ENCODE measurements at places on chromosomes 5 and 9. TPM values are rescaled to one million over a fixed set of nuclear protein-coding genes. Genes with fewer than 3 reads are reported as not detected.

DNA sequence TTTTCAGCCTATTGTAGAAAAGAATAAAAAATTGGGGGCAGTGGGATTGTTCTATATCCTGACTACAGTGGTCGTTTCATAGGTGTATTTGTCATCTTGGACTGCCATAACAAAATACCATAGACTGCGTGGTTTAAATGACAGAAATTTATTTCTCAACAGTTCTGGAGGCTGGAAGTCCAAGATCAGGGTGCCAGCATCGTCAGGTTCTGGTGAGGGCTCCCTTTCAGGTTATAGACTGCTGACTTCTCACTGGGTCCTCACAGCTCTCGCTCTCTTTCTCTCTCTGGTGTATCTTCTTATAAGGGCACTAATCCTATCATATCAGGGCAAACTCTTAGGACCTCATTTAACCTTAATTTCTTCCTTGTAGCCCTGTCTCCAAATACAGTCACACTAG lies 356.7 kb upstream of the TRPC7 start:
- DNase-seq = no peak

DNA sequence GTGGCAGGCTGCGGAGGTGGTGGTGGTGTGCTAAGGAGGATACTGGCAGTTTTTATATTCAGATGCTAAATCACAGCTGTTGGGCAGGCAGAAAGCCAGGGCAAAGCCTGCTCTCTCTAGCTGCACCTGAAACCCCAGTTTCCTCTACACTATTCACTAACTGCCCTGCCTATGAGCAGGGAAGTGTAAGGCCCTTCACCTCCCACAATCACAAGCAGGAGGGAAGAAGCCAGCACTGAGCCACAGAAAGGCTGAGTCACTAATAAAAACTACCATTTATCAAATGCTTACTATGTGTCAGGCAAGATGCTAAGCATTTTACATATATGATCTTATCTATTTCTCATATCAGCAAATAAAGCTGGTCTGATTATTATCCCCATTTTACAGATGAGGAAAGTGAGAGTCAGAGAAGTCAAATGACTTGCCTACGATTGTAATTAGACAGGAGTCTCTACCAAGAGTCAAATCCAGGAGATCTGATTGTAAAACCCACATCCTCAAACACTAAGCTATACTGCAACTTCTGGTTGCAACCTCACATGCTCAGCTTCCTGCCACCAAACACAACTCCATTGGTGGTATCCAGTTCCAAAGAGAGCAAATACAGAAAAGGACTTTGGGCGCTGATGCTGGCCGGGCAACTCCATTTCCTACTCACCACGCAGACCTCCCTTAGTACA lies 17.7 kb upstream of the IL6ST start:
- DNase-seq = no peak

DNA sequence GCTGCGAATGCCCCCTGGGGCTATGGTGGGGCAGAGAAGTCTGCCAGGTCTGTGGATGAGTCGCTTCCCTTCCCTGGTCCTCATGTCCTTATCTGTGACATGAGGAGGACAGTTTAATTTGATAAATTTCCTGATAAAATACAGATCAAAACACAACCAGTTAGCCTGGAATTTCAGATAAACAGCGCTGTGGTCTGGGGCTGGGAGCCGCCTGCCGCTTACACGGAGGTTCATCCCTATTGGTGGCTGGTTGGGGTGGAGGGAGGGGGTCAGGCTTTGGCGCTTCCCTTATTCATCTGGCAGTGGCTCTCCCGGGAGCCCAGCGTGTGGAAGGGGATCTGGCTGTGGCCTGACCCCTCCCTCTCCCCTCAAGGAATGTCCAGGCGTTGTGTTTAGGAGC lies 17.9 kb downstream of the CRB2 start:
- no peak for DNase-seq

DNA sequence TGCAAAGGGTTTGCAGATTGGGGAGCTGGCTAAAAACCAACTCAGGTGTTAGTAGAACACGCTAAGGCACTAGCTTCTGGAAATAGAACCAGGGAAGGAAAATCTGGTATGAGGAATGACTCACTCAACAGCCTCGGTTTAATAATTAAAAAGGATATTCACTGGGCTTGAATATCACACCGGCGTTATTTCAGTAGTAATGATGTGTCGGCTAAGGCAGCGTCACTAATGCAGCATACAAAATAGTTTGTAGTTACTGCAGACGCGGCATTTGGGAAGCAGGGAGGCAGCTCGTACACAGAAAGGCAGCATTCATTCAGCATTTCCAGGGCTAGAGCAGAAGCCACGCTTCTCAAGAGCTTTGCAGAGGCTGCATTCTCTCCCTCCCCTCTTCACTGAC lies 1.7 kb downstream of the ADRA1B start:
- no peak for DNase-seq

- no peak for DNase-seq
Measured at GRCh38 chr5:58412081-58412480, 47.8 kb downstream of the PLK2 start.

- DNase-seq = no peak
Measured at GRCh38 chr9:134689321-134690181, 47.9 kb downstream of the COL5A1 start.

DNA sequence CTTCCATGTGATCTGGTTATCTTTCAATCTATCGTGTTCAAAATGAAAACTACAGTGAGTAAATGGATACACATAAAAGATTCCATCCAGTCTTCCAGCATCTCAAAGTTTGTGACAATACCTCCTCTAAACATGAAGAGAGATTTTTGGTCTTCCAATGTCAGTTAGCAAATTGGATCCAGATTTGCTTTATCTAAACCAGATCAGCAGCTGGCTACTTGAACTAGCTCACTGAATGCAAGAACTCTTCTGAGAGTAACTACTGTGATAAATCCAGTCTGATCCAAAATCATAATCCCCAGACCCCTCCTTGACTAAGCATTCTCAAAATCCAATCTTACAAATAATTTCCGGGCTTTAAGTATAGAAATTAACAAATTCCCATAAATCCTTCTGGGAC lies 2177.9 kb upstream of the C9orf72 start:
- no peak for DNase-seq

DNA sequence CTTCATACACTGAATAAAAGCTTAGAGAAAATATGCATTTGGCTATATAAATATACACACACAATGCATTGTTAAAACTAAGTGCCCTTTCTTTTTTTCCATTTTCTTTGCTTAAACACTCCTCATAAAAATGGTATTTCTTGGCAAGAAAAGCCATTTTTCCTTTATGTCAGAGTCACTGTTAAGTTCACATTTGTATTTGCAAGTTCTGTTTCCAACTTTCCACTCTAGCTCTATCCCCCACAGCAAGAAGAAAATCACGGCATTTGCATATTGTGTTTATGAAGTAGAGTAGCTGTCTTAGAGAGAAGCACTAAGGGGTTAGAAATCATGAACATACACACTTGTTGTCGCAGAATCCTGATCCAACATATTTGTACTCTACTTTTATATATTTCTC lies 662.1 kb upstream of the MEF2C start:
- no peak for DNase-seq

DNA sequence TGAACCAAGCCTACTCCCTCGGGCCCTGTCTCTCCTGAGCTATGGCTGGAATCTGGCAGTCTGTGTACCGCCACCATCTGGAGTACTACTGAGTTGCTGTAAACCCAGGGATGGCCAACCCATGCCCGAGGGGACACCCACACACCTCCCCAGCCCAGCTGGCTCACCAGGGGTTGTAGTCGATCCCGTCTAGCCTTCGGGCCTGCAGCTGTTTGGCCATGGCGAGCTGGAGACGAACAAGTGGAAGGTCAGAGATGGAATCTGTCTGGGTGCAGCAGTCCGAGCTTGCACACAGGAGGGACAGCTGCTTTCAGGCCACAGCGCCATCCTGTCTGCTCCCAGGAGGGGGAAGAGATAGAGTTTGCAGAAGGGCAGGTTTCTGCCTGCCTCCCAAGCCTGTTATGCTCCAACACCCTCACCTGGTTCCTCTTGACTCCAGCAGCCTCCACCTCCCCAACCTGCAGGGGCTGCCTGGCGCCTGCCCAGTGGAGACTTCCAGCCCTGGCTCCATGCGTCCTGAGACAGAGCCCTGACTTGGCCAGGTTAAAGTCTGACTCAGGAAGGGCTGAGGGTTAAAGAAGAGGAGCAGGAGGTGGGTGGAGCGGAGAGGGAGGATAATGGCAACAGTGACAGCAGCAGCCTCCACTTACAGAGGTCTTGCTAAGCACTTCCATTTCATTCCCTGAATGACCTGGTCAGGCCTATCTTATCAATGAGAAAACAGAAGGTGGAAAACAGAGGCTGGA lies 15.8 kb upstream of the SPOUT1 start:
- DNase-seq = no peak

GRCh38 chr9:133604214-133604613 lies 5.0 kb downstream of the FAM163B start:
- DNase-seq = no peak

- DNase-seq = no peak
Measured at GRCh38 chr9:111897601-111898137, 1.1 kb downstream of the UGCG start.

DNA sequence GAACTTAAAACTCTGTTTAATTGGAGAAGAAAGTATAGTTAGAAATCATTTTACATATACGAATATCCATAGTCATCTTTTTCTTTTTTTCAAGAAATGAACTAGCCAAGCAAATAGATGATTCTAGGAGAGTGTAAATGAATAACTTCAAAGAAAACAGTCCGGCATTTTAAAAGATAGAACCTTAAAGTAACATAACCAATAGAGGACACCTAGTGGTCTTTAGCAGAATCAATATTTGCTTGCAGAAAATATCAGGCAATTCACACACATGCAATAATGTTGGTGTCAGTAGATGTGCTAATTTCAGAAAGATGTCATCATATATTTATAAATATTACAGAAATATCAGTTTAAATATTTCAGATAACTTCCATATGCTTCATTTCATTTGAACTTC lies 57.1 kb downstream of the HCN1 start:
- DNase-seq = no peak

DNA sequence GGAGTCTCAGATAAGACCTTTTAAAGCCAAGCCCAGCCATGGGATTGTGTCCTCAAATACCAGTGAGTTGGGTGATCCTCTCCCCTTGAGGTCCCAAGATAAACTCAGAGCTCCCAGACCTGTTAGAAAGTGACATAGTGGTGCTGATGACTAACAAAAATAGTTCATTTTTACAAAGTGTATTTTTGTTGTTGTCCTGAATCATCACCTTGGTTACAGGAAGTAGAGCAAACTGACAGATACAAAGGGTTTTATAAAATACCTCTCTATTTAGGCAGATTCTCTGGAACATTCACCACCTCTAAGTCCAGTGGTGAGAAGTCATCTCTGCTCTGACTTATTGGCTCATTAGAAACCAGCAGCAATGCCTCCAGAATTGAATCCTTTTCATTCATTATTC lies 259.3 kb downstream of the CEMIP2 start:
- DNase-seq = no peak

GRCh38 chr5:98248949-98249348 lies 524.5 kb upstream of the RGMB start:
- no peak for DNase-seq

- no peak for DNase-seq
Measured at GRCh38 chr9:113452113-113452605, 11.4 kb upstream of the RGS3 start.

DNA sequence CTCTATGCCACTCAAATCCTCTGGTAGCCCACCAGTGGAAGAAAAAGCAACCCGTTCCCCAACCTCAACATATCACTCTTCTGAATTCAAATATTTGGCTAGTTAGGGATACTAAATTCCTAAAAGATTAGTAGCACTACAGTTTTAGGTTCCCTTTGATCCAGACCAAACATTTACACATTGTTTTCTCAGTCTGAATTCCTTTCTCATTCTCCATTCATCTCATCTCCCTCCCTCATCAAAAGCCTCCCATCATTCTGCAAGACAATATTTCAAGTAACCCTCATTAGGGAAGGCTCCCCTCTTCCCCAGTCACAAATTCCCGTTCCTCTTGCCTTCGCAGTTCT lies 26.3 kb downstream of the ADAM19 start:
- no peak for DNase-seq

- DNase-seq = peak; percentile 12
Measured at GRCh38 chr9:36873247-36873875, 160.7 kb downstream of the PAX5 start.

DNA sequence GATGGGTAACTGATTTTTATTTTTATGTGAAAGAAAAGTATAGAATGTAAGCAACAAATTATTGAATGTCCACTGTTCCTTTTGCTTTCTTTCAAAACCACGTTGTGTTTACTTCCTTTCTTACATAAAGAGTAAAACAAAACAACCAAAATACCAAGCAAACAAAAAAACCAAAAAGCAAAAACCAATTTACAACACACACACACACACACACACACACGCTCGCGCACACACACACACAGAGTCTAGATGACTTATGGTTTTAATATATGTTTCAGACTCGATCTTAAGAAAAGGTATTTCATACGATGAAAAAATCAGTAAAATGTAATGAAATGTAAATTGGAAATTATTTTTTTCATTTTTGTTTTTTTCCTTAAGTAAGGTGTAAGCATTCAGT lies 80.3 kb downstream of the ADGRV1 start:
- DNase-seq = no peak

GRCh38 chr5:138752341-138752950 lies 779 bp upstream of the CTNNA1 start:
- no peak for DNase-seq

DNA sequence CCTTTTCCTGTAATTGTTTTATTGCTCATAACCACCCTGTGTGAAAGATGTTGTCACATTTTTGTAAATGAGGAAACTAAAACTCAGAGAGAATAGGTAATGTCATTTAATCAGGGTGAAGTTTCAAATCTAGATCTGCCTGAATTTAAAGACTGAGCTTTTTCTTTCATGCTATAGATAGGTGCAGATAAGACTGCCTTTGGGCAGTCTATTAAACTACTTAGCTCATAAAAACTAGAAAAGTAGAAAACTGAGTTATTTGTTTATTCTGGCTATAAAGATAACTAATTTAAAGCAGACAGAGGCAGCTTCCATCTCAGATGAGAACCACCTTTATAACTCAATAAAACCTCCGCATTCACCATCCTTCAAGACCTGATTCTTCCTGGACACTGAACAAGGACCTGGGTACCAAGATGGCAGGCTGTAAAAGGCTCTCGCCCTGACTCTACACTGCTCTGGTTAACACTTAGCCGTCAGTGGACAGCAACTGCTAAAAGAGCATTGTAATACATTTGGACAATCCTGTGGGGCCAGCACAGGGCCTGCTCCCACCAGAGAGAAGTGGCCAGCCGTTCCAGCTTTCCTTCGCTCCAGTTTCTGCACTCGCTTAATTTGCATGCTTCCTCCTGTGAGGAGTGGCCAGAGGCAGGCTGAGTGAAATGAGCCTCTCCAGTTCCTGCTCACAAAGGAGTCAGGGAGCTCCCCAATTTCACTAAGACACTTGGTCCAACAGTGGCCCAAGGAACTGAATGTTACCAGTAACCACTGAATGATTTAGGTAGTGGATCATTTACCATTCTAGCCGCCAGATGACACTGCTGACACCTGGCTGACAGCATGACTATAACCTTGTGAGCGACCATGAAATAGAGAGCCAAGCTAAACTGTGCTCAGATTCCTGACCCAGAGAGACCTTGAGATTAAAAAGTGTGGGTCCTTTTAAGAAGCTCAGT lies 566.4 kb downstream of the EFNA5 start:
- DNase-seq = no peak

- no peak for DNase-seq
Measured at GRCh38 chr5:116394186-116394867, 180.3 kb downstream of the SEMA6A start.

Gene TMEFF1
- 35.1 TPM for total RNA-seq

Gene CRB2
- total RNA-seq = not detected

Gene DIRAS2
- total RNA-seq = 0.18 TPM

Gene INSL4
- not detected for total RNA-seq

All from glomerular endothelial cell (primary cell).